Heart right ventricle (tissue), 16 donors: ENCODE measurements at places on chromosomes 16 and 17. TPM values are rescaled to one million over a fixed set of nuclear protein-coding genes. Genes with fewer than 3 reads are reported as not detected.

Gene SLC35G6
- not detected for polyA plus RNA-seq

Gene PRDM7
- not detected for polyA plus RNA-seq

Gene ABCA3
- 5.3 TPM for polyA plus RNA-seq

Gene NPIPB6
- polyA plus RNA-seq: 0.22 TPM

Gene TEX14
- polyA plus RNA-seq: 0.88 TPM

GRCh38 chr16:81863630-81864352, 84.7 kb downstream of the PLCG2 start:
- DNase-seq: no peak

DNA sequence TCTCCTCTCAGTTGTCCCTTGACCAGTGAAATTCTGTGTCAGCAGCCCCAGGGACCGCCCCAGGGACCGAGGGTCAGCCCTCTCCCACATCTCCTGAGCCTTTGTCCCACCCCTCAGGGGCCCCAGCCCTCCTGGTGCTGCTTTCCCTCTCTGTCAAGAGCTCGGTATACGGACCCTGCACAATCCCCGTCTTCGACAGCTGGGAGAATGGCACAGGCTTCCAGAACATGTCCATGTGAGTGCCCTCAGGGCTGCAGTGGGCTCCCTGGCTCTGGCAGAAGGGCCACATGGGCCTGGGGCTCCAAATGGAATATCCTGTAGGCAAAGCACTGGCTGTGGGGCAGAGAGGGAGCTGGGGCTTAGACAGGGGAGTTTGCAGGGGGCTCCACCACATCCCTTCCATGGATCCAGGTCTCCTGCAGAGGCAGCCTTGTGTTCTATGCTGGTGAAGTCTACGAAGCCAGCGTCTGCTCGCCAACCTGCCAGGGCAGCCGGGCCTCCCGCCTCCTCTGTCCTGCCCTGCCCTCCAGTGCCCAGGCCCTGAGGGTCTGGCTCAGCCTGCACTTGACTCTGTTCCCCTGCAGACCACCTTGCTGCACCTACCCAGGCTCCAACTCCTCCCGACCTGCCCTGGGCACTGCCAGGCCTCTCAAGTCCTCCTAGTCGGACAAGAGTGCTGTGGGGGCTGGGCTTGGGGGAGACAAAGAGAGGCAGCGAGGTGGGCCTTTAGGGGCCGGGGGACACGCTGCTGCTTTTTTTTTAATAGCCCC, 28.0 kb downstream of the ADGRG5 start:
- no peak for DNase-seq

- no peak for DNase-seq
Measured at GRCh38 chr16:49643429-49644144, 212.3 kb downstream of the ZNF423 start.

GRCh38 chr16:15542261-15542660, 100.7 kb downstream of the MARF1 start:
- DNase-seq: no peak

GRCh38 chr17:73620414-73620813, 23.8 kb downstream of the SDK2 start:
- DNase-seq: no peak

- DNase-seq: no peak
Measured at GRCh38 chr17:29205047-29205446, 24.8 kb upstream of the MYO18A start.

DNA sequence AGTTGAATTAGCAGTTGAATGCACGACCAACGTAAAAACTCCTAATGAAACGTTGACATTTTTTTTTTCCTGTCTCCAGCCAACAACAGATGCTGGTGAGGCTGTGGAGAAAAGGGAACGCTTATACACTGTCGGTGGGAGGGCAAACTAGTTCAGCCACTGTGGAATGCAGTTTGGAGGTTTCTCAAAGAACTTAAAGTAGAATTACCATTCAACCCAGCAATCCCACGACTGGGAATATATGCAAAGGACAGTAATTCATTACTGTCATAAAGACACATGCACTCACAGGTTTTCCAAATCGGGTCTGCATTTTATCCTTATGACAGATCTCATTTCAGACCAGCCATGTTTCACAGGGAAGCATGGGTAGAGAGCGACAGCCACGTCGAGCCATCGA, 3.5 kb upstream of the WFDC1 start:
- DNase-seq: no peak

- no peak for DNase-seq
Measured at GRCh38 chr17:1302761-1303160, 23.3 kb downstream of the TRARG1 start.
